MCF 10A (cell line): ENCODE measurements at places on chromosomes 1 and 21.

GRCh38 chr1:202199040-202199889, 5.7 kb downstream of the LGR6 start:
- peak; percentile 53 for DNase-seq

DNA sequence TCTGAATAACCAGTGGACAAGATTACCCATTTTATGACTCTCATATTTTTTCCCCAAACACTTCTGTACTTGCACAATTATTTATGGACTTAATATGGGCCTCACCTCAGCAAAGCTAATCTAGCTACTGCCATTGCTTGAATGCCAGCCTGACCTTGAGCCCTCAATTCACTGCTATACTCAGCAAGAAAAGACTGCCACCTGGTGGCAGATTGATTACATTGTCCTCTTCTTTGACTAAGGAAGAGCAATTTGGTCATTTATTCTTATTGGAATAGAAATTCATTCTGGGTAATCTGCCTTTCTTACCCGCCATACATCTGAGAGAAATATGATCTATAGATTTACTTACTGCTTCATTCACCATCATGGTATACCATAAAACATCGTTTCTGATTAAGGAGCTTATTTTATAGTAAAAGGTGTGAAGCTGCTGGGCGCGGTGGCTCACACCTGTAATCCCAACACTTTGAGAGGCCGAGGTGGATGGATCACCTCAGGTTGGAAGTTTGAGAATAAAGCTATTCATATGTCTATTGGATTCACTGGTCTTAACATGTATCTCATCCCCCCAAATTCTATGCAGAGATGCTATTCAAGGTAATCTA, 32.9 kb upstream of the DIPK1A start:
- DNase-seq = peak; percentile 85

GRCh38 chr1:203085528-203086406, at the start of gene MYOG:
TSS of gene MYOG (minus strand) at chr1:203086012. CDS start at chr1:203085961, 51 bp downstream.
- no peak for DNase-seq

DNA sequence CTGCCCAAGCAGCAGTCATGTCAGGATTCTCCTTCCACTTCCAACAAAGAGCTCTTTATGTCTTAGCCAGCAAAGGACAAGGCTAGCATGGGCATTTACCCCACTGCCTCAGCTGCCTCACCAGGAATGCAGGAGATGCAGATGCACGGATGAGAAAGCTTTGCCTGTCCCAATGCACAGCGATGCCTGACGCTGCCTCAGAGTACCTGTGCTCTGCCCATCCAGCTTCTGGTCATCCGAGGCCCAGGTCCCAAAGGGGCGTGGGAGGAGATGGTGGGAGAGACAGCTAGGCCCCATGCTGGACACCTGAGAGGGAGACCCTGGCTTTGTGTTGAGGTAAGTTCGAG, 59.0 kb downstream of the IRF2BP2 start:
- no peak for DNase-seq

DNA sequence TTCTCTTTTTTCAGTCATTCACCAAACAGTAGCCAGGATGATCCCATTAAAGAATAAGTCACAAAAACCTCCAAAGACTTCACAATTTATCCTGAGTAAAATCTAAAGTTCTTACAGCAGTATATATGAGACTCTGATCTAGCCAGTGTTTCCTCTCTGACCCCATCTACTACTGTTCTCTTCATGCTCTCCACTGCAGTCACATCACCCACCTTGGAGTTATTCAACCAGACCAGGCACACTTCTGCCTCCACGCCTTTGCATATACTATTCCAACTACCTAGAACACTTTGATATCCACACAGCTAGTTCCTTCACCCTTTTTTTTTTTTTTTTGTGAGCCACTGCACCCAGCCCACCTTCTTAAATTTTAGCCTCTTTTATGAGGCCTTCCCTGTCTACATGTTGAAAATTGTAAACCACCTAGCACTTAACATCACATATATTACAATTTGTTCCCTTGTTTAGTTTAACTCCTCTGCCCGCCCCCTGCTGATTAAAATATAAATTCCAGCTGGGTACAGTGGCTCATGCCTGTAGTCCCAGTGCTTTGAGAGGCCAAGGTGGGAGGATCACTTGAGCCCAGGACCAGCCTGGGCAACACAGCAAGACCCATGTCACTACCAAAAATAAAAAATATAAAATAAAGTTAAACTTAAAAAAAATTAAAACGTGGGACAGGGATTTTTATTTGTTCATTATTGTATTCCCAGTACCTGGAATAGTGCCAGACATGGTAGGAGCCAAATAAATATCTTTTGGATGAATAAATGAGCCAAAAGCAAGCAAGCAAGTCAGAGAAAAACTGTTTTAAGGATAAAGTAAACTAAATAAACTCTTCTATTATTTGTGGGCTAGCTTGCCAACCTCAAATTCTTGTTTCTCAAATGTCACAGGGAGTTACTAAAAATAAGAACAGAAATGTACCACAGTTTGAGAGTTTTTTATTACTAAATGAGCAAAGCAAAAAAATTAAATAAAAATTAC, 35.2 kb upstream of the MUTYH start:
- peak; percentile 13 for DNase-seq

GRCh38 chr1:172704420-172705210, 45.7 kb downstream of the FASLG start:
- DNase-seq = no peak

- no peak for DNase-seq
Measured at GRCh38 chr1:158717344-158717743, 3.2 kb downstream of the OR6K3 start.
